ENCODE measurements at places on chromosomes 7 and 10.

DNA sequence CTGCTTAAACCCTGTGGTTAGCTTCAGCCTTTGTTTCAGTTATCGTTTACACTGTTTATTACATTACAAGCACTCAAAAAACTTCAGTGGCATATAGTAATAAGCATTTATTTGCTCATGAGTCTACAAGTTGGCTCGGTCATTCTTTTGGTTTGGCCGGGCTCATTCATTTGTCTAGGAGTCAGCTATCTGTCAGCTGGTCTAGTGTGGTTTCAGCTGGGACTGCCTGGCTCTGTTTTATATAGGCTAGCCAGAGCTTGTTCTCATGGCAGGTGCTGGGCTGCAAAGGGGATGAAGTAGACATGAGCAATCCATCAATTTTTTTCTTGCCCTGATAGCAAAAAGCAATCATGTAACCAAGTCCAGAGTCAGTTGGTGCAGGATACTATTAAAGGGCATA, 103.6 kb downstream of the MKLN1 start:
- DNase-seq = peak; percentile 28

DNA sequence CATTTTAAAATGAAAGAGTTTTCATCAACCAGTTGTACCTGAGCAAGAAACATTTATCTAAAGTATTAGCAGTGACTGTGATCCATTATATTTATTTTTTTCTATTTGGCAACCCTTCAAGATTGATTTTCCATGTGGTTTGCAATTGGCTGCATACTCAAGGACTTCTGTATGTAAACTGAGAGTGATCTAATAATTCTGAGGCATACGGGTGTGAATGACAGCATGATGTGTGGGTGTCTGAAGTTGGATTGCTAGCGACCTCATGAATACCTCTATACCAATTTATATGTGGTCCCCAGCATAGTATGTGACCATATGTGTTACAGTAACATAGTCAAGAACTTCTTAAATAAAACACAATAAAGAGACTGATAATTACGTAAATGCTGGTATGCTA, 8.2 kb upstream of the MPP7 start:
- DNase-seq = no peak

- DNase-seq = no peak
Observed at GRCh38 chr10:99042051-99042771, 193.4 kb downstream of the HPSE2 start.

DNA sequence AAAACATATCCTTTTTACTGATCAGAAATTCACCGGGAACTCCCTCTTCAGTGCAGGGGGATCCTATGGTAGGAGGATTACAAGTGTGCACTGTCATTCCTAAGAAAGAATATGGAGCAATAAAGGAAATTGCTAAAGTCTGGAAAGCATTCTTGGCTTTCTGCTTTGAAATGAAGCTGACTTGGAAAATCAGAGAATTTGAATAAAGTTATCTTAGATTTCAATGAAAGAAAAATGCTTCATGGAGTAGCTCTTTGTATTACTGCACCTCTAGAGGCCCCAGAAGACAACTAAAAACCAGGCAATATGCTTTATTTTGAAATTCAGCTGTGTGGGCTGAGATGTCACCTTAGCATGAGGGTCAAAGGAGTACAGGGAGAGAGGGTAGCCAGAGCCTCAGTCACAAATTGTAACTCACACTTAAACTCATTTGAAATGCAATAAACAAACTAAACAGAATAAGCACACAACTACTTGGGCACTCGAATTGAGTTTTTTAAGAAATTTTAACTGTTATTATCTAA, 102.5 kb downstream of the IMMP2L start:
- DNase-seq = no peak

- DNase-seq = no peak
Observed at GRCh38 chr10:15518250-15518649, 147.2 kb upstream of the FAM171A1 start.

DNA sequence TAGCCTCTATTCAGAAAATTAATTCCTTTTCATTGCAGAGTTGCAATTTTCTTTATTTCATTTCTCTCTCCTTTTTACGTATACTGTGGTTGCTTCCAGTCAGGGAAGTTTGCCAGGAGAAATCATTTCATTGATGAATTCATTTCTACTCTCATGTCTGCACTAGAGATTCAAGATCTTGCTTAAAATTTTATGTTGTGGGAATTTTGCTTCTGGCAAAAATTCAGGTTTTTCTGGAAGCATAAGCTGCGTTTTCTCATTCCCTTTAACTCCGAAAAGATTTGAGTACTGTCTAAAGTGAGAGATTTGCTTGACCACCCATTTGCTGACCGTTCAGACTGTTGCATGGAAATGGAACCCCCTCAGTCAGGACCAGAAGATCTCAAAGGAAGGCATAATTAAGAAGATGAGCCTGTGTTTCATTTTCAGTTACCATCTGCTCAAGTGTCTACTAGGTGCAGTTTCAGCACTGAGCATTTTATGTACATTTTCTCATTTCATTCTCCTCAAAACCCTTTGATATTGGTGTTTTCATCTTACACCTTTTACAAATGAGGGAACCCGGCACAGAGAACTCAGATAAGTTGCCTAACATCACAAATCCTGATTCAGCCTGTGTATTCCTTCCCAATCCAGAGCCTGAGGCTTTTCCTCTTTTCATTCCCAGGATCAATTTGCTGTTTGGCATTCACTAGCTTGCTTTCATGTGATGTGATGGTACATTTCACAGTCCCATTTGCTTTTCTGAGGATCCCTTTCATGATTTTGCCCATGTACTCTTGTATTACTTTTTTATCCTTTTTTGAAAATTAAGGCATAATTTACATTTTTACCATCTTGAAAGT, 3.9 kb downstream of the PTPRZ1 start:
- DNase-seq = no peak

- no peak for DNase-seq
Observed at GRCh38 chr7:75971961-75972763, 22.2 kb downstream of the TMEM120A start.

- no peak for DNase-seq
Observed at GRCh38 chr10:106652279-106652678, 512.2 kb downstream of the SORCS1 start.

DNA sequence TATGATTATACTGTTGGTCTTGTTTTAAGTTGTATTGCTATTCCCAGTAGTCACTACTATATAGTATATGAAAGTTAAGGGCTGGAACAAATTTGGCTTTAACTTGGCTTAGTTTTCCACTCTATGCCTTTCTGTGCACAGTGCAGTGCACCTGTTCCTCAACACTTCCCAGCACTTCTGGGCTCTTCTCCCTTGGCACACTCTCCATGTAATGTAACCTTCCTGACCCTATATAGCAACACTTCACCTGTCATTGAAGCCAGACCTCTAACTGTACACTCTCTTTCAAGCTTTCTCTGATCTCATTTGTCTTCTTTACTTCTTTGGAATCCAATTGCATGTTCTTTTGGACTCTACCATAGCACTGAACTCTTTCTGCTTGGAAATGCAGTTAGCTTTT, 83.9 kb upstream of the SMIM30 start:
- no peak for DNase-seq

DNA sequence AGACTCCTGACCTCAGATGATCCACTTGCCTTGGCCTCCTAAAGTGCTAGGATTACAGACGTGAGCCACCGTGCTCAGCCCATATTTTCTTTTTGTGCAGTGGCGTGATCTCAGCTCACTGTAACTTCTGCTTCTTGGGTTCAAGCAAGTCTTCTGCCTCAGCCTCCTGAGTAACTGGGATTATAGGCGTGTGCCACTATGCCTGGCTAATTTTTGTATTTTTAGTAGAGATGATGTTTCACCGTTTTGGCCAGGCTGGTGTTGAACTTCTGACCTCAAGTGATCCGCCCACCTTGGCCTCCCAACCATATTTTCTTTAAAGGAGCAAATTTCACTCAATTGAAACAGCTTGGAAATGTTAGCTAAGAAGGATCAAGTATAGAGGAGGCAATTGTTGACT, 16.5 kb downstream of the GBF1 start:
- DNase-seq = no peak

DNA sequence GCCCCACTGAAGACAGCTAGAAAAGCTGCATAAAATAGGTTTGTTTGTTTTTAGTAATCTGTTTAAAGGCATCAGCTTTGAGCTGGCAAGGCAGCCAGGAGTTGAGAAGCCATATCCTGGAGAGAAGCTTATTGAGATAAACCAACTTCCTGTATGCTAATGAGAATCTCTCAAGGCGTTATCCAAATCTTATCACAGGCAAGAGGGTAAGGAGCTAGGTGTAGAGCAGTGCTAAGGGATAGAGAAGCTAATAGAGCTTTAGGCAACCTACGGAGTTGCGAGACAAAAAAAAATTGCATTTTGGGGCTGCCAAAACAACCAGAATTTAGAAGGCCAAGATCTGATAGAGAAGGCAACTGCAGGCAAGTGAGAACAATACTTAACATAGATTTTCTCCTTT, 641.6 kb downstream of the SH2D4B start:
- DNase-seq = no peak

DNA sequence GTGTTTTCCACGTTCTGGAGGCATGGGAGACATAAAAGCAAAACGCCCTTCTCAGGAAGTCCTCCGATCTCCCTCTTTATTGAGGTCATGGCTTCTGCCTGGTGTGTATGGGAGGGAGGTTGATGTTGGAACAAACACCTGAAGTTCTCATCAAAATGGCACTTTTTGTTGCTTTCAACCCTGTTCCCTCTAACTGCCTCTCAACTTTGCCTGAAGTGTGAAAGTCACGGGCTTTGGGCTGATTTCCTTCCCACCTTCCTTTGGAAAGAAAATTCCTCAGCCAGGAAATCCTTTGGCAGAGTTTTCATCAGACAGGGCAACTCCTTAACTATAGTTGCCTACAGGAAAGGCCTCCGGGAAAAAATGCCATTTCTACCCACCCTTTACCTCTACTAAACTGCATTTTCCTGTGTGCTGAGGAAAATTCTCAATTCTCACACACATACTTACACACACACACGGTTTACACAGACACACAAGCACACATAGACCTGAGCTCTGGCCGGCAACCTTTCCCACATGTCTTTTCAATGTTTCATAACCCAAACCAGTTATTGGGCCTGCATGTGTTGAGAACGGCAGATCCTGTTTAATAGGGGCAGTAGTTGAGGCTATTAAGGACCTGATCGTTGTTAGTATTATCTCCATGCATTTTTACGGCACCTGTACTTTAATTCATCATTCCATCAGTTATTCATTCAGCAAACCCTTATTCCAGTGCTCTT, 36.4 kb downstream of the CYP17A1 start:
- no peak for DNase-seq

DNA sequence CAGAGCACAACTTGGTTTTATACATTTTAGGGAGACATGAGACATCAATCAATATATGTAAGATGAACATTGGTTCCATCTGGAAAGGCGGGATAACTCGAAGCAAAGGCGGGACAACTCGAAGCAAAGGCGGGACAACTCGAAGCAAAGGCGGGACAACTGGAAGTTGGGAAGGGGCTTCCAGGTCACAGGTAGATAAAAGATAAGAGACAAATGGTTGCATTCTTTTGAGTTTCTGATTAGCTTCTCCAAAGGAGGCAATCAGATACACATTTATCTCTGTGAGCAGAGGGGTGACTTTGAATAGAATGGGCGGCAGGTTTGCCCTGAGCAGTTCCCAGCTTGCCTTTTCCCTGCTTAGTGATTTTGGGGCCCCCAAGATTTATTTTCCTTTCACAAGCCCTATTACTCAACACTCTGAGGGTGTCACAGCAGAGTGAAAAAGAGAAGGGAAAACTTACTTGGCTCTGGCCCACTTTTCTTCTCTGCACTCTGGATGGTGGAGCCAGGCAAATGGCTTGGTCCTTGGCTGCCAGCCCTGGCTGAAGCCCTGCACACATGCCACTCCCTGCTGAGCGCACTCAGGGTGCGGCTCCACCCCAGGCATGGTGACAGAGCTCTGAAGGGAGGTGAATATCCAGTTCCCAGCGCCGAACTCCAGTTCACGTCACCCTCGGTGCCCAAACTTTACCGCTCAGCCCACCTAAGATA, 46.7 kb downstream of the PARD3 start:
- DNase-seq = peak; percentile 92

Measured in lower leg skin (tissue), 4 donors.